Ovary (tissue), 10 donors: ENCODE measurements at places on chromosomes 3 and 15. TPM values are rescaled to one million over a fixed set of nuclear protein-coding genes. Genes with fewer than 3 reads are reported as not detected.

DNA sequence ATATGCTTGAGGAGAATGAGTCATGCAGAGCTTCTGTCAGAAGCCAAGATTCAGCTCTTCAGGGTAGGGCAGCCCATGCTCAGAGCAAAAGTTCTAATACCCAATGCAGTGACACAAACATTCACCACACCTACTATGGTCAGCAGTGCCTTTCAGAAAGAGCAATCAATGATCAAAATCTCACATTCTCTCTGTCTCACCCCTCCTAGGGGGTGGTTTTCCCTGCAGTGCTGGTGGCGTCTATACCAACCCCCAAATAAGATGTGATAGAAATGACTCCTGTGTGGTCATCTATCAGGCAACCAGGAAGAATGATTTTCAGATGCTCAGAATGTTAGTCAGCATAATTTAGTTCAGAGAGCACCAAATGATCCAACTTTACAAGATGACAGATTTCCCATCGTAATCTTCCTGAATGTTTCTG is 385.3 kb downstream of the NTRK3 start:
- H3K4me3 ChIP-seq: no peak overlapping the region
- H3K27ac ChIP-seq: no peak overlapping the region
- no peak for DNase-seq
- H3K4me1 ChIP-seq: no peaks in the 10 kb centered on the region
- no peaks in the 10 kb centered on the region for H3K36me3 ChIP-seq

DNA sequence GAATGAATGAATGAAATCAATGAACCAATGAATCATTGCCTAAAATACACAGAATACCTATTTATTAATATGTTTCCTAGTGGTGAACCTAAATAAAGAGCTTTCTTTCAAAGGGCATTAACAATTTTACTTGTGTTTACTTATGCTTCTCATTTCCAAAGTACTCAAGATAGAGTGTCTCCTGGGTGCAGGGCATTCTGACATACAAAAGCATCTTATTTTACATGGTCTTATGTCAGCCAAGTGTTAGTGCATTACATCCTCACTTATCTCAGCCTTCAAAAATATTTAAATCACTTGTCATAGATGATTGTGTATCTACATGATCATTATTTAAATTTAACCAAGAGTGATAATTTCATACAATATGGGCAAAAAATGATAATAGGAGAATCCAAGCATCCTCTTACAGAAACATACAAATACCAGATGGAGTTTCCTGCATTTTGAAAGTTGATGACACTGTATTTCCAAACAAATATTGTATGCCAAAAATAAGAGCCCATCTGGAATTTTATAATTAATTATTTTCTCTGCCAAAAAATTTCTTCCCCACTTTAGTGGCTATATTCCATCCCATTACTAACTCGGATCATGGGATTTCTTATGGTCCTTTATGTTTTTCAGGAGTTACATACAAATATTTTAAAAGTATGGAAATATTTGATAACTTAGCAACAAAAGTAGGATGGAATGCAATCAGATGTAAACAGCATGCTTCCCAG is 279.0 kb downstream of the RBMS3 start:
- no peak for DNase-seq
- no peaks in the 10 kb centered on the region for H3K36me3 ChIP-seq
- H3K4me1 ChIP-seq: peaks cover 9% of the 10 kb centered on the region
- no peaks in the 10 kb centered on the region for H3K27me3 ChIP-seq

- peak overlapping the region; percentile 70 for H3K4me3 ChIP-seq
- peaks cover 2% of the 10 kb centered on the region for H3K4me1 ChIP-seq
- H3K27me3 ChIP-seq: no peaks in the 10 kb centered on the region
- DNase-seq: peak; percentile 63
These were observed 776 bp downstream of the VGLL3 start for GRCh38 chr3:86990012-86990733.

The CHST13 gene
- total RNA-seq: 0.87 TPM

GRCh38 chr3:162764808-162765071 is 1268.1 kb downstream of the OTOL1 start:
- H3K36me3 ChIP-seq: no peaks in the 10 kb centered on the region
- DNase-seq: no peak
- H3K4me1 ChIP-seq: no peaks in the 10 kb centered on the region
- H3K27me3 ChIP-seq: no peaks in the 10 kb centered on the region

The UBE2E2 gene
- total RNA-seq: 34.9 TPM

DNA sequence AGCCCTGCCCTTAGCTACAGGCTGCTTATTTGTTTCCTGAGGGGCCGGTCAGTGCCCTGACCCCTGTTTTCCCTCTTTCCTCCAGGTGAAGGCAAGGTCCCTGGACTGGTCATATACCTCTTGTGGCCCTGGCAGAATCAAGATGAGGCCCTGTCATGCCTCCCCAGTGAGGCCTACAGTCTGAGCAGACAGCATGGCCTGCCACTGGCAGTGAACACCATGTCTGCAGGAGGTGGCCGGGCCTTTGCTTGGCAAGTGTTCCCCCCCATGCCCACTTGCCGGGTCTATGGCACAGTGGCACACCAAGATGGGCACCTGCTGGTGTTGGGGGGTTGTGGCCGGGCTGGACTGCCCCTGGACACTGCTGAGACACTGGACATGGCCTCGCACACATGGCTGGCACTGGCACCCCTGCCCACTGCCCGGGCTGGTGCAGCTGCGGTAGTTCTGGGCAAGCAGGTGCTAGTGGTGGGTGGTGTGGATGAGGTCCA is 1.2 kb downstream of the KLHDC8B start:
- no peaks in the 10 kb centered on the region for H3K36me3 ChIP-seq
- H3K4me1 ChIP-seq: peaks cover 14% of the 10 kb centered on the region
- H3K4me3 ChIP-seq: peak overlapping the region; percentile 72
- H3K27ac ChIP-seq: peak overlapping the region; percentile 75

The DLL4 gene
- 2.9 TPM for total RNA-seq
